ENCODE measurements at places on chromosomes 1 and 21. TPM values are rescaled to one million over a fixed set of nuclear protein-coding genes. Genes with fewer than 3 reads are reported as not detected.

Gene FCRL2
- total RNA-seq = not detected

Gene CLEC20A
- not detected for total RNA-seq

Gene GBP6
- total RNA-seq = not detected

Gene NCMAP
- total RNA-seq = 0.27 TPM

Gene WDR64
- total RNA-seq = not detected

Gene PCP4
- total RNA-seq = 5.5 TPM

Gene DMRTA2
- total RNA-seq = not detected

Gene ELAPOR1
- total RNA-seq = 0.30 TPM

Gene ADGRL4
- 21.2 TPM for total RNA-seq

Gene ZNF648
- not detected for total RNA-seq

Gene KRTAP22-2
- not detected for total RNA-seq

Gene COL24A1
- 0.82 TPM for total RNA-seq

Gene PGD
- 37.9 TPM for total RNA-seq

Gene KAZN
- total RNA-seq = 2.2 TPM

Gene ACOT7
- 7.8 TPM for total RNA-seq

Gene HEYL
- 15.0 TPM for total RNA-seq

Gene RBP7
- total RNA-seq = 31.9 TPM

Gene TMCC2
- total RNA-seq = 1.3 TPM

Gene ZNF593OS
- not detected for total RNA-seq

Gene SLC1A7
- 0.32 TPM for total RNA-seq

Gene CD53
- 13.2 TPM for total RNA-seq

Gene SNAPIN
- total RNA-seq = 60.1 TPM

Gene DSCAM
- total RNA-seq = not detected

Gene TLCD4
- 59.6 TPM for total RNA-seq

Gene CHIA
- not detected for total RNA-seq

Gene FAM78B
- total RNA-seq = 3.8 TPM

Gene OR2T34
- not detected for total RNA-seq

Gene HSD3B1
- not detected for total RNA-seq

Gene CD1E
- 0.50 TPM for total RNA-seq

Gene PAQR6
- total RNA-seq = 0.32 TPM

Gene FCER1G
- 24.8 TPM for total RNA-seq

Gene CAP1
- total RNA-seq = 69.1 TPM

Gene KLF17
- not detected for total RNA-seq

Gene GBP4
- 8.8 TPM for total RNA-seq

Gene DNALI1
- 2.3 TPM for total RNA-seq

Gene HPCAL4
- total RNA-seq = 2.4 TPM

Gene YARS1
- total RNA-seq = 32.3 TPM

Gene SPATA17
- total RNA-seq = 1.2 TPM

Gene BCAR3
- 15.2 TPM for total RNA-seq

Gene GUCA2A
- total RNA-seq = not detected

Gene ACP6
- total RNA-seq = 7.1 TPM

Gene BSND
- total RNA-seq = not detected

Gene FCGR1A
- total RNA-seq = 1.1 TPM

Gene GPR25
- not detected for total RNA-seq

Gene RXFP4
- not detected for total RNA-seq

Gene KRTAP22-1
- not detected for total RNA-seq

Gene SDC3
- total RNA-seq = 19.6 TPM

Gene TAS1R3
- 0.57 TPM for total RNA-seq

Gene DYNLT5
- total RNA-seq = 2.2 TPM

Gene ANGPTL3
- total RNA-seq = not detected

Gene TNFRSF9
- not detected for total RNA-seq

Gene GJA8
- not detected for total RNA-seq

Gene SLC6A17
- not detected for total RNA-seq

Gene NEGR1
- total RNA-seq = 10.6 TPM

Measured in left ventricle myocardium superior (tissue), 1 donor.